ENCODE measurements at places on chromosomes 2 and 18.

- DNase-seq = no peak
Measured at GRCh38 chr18:41767960-41768359, 187.1 kb upstream of the PIK3C3 start.

GRCh38 chr18:70295192-70296188 lies 6.6 kb downstream of the SOCS6 start:
- no peak for DNase-seq

GRCh38 chr18:41326311-41326710 lies 628.7 kb upstream of the PIK3C3 start:
- DNase-seq = no peak

DNA sequence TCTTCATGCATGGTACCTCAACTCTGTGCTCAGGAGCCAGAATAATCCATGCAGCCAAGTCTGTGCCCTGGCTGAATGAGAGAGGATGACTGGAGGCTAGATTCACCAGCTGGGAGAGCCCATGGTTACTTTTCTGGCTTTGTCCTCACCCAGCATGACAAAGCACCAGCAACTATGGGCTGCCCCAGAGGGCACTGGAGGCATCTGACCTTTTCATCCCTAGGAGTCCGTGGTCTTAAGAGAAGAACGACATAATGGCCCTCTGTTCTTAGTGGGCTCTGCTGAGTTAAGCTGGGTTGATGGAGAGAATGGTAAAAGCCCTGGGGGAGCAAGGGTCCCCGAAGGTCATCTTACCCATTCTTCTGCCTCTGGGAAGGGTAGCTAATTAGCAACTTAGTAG lies 54.6 kb upstream of the TNP1 start:
- DNase-seq = no peak

- no peak for DNase-seq
Measured at GRCh38 chr18:68219274-68219673, 495.6 kb downstream of the TMX3 start.

- DNase-seq = no peak
Measured at GRCh38 chr2:80111185-80111584, 193.4 kb downstream of the LRRTM1 start.

DNA sequence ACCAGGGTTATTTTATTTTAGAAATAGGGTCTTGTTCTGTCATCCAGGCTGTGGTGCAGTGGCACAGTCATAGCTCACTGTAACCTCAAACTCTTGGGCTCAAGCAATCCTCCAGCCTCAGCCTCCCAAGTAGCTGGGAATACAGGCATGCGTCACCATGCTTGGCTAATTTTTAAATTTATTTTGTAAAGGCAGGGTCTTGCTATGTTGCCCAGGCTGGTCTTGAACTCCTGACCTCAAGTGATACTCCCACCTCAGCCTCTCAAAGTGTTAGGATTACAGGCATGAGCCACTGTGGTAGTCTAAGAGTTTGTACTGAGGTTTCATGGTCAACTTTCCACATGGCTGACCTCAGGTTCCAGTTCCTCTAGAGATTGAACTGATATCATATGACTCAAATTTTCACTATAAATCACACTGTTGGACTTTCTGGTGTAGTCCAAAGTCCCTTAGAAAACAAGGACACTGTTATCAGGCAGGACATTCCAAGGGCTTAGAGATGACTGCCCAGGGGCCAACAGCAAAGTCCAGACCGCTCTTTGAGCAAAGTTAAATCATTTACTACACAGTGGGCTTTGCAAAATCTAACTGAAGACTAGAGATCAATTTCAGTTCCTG lies 82.0 kb upstream of the MEX3C start:
- no peak for DNase-seq

DNA sequence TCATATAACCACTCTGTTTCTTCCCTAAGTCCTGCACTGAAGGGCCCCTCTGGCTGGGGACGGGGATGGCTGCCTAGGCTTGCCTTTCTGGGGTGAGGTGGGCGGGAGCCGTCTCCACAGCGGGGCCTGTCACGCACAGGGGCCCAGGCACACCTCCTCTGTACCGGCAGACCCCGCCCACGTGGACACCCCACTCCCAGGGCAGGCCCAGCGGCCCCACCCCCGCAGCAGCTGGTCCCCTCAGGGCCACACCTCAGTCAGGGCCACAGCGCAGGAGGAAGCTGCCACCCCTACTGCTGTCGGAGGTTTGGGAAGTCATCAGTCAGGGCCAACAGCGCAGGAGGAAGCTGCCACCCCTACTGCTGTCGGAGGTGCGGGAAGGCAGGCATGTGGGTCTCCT lies 257.6 kb upstream of the RAB6C start:
- DNase-seq = no peak

DNA sequence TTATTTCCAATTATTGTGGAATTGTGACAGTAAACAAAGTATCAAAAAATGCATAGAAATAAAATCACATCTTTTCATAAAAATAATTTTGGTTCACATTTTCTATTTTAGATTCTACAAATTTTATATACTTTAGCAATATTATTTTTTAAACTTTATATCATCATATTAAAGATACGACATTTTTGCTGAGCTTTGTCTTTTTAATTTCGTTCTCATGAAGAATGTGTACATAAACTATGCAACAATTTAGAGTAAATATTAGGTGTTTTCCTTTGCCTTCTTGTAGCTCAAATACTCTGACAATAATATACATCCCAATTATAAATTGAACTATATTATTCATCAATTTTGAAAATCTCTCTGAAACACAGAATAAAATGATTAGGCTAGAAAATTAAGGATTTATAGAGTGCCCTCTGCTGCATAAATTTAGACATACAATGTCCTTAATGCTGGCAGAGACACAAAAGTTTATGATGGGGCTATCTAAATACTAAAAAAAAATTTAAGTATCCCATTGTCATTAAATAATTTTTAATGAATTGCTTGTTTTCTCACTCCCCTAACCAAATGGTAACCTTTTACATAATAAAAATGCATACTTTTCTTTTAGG lies 45.7 kb downstream of the CCDC102B start:
- no peak for DNase-seq

DNA sequence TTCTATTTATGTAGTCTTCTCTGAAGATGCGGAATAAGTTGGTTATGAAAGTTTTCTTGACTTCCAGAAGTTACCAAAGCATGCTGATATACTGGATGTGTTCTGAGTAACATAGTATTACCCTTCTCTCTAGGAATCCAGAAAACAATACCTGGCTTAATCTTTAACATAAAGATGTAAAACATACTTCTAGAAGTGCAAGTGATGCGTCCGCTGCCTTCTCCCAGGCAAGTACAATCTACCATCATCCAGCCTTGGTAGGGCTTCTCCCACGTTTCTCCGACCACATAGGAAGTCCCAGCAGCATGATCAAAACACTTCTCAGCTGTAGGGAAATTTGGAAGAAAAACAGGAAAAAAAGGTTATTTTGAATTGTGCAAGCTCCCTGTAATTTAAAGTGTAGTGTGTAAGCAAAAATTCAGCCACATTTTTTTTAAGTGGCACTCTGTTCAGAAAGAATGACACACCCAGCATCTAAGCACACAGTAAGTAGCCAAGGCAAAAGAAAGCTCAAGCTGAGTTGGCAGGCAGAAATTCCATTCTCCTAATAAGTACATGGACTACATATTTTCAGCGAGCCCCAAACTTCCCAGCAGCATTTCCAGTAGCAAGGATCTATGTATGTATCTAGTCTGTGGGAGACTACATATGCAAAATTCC lies 5.2 kb downstream of the FN1 start:
- no peak for DNase-seq

GRCh38 chr18:66506178-66506577 lies 97.7 kb downstream of the CDH19 start:
- DNase-seq = no peak

- no peak for DNase-seq
Measured at GRCh38 chr2:3470856-3471737, 48.2 kb downstream of the ADI1 start.

DNA sequence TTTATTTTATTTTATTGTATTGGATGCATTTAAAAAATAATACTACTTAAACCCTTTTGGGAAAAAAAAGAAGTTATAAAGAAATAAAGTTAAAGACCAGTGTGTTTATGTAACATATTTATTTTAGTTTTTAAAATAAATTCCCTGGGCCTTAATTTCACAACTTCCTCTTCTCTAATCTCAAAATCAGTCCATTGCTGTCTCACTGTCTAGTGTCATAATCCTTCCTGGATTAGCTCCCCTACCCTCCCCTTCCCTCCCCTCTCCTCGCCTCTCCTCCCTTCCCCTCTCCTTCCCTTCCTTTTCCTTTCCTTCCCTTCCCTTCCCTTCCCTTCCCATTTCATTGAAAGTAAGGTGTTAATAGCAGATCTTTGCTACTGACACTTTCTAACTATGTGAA lies 40.3 kb upstream of the ZEB2 start:
- no peak for DNase-seq
